ENCODE measurements at places on chromosomes 16 and 17. TPM values are rescaled to one million over a fixed set of nuclear protein-coding genes. Genes with fewer than 3 reads are reported as not detected.

The CD300LB gene
- total RNA-seq = 1.0 TPM

The ATAD5 gene
- 0.74 TPM for total RNA-seq

The MSLN gene
- total RNA-seq = 85.9 TPM

The ADAM11 gene
- 0.63 TPM for total RNA-seq

The CBLN1 gene
- total RNA-seq = not detected

The SLC9A5 gene
- total RNA-seq = 0.63 TPM

The SCNN1G gene
- total RNA-seq = not detected

The APOH gene
- not detected for total RNA-seq

The ITGAL gene
- total RNA-seq = 9.6 TPM

The HBA2 gene
- 139 TPM for total RNA-seq

The AOC2 gene
- 4.4 TPM for total RNA-seq

The ITGA2B gene
- 1.2 TPM for total RNA-seq

The CRYBA1 gene
- total RNA-seq = not detected

The GDPD3 gene
- total RNA-seq = 6.3 TPM
